ENCODE measurements at places on chromosomes 1 and 21.

- DNase-seq = no peak
Observed at GRCh38 chr1:100347009-100347966, 5.0 kb upstream of the CDC14A start.

DNA sequence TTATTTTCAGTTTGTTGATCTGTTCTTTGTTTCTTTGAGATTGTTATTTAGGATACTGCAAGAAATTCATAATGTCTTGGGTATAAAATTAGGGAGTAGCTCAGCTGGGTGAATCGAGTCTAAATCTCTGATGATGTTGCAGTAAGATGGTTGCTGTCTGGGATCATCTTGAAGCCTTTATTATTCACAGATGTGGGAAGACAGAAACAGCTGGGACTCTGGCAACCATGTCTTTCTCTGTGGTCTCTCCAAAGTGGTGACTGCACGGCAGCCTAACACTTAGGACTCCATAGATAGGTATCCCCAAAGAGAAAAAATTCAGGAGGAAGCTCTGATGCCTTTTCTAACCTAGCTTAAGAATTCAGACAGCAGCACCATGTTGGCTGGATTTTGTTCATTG is 52.7 kb downstream of the RAP1A start:
- no peak for DNase-seq

GRCh38 chr1:58591806-58592205 is 14.8 kb upstream of the TACSTD2 start:
- DNase-seq = no peak

- DNase-seq = no peak
Observed at GRCh38 chr21:36509973-36510664, 30.2 kb upstream of the CLDN14 start.

DNA sequence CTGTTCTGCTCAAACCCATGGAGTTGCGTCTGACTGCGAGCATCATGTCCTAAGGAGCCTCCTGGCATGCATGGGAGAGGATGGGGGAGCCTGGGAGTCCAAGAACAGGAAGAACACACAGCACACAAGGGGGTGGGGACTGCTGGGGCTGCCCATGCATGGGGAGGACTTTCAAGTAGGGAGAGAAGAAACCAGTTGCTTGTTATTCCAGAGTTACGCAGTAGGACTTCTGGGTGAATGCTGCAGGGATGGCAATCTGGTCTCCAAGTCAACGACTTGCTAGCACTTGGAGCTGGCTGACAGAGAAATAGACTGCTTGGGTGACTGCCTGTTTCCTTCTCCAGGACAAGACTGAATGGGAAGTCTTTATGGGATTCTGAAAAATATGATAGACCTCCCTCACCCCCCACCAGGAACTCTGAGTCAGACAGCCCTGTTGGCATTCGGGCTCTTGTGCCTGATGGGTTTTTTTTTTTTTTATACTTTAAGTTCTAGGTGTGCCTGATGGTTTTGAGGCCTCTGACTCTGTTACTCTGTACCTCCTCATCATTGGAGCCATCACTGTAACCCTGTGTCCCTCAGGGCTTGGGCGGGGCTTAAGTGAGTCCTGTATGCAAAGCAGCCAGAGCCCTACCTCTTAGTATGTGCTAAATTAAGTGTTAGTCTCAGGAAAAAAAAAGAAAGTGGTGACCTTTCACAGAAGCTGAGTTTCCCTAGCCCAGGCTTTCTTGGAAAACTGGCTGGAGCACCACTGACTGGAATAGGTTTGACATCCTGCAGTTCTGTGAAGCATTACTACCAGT is 30.3 kb downstream of the MAP3K21 start:
- no peak for DNase-seq

DNA sequence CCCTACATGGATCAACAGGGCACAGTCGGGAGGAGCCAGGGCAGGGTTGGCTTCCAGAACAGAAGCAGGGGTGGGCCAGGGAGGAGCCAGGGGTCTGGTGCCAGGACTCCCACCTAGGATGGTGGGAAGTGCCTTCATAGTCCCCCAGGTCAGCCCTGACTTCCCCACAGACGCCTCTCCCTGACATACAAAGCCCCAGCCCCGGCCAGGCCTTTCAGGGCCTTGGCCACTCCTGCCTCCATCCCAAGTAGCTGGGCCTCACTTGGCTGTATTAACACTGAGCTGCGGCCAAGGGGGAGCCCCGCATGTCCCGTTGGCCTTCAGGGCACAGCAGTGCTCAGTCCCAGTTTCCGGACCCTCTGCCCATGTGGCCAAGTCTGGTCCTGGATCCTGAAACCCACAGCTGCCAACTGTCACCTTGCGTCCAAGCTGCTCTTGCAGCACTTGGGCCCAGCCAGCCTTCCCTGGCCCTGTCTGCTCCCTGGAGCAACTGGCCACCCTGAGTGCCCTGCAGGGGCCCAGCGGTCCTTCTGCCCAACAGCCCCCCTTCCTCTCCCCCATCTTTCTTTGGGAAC is 627.8 kb downstream of the MATN1 start:
- no peak for DNase-seq

GRCh38 chr1:244968471-244968871 is 104.1 kb upstream of the HNRNPU start:
- DNase-seq = no peak

DNA sequence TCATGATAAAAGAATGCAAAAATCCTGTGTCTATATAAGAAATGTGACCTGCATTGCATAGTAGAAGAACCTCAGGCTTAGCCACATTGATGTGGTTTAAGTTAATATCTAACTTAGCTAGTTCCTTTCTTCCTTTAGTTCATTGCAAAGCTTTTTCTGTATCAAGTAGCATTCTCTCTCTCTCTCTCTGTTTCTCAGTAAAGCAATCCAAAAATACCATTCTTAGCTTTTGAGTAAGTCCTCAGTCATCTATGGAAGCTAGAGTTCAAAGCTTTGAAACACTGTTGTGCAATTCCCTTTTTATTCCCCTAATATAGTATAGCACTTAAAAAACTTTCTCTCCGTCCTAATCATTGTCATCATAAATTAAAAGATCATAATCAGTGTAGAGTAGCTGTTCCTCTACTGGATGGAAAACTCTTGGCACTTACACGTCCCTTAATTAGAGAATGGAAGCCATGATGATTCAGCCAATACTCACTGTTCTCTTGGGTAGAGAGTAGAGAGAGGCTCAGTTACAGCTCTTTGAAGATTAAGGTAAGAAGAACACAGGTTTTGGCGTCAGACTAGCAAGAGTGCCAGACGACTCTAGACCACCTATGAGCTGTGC is 350.3 kb upstream of the LYPLAL1 start:
- no peak for DNase-seq

- no peak for DNase-seq
Observed at GRCh38 chr21:35002879-35003722, 46.0 kb downstream of the RUNX1 start.

DNA sequence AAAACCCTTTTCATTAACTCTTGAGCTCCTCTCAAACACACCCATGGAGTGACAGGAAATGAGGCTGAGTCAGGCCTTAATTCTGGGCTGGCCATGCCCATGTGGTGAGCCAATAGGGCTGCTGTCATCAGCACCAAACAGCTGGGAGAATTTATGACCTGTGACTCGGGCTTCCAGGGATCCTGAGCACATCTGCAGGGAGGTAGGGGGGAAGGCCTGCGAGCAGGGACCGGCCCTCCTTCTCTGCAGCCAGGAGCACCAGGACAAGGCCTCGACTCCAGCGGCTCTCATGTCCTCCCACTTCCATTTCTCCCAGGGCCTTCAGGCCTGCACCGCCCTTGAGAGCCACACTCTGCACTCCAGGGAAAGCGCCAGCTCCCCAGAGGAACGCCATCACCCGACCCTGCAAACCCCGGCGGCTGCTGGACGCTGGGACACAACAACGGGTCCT is 14.6 kb downstream of the RIPK4 start:
- no peak for DNase-seq

GRCh38 chr1:209751627-209752231 is 4.1 kb upstream of the TRAF3IP3 start:
- DNase-seq = no peak

DNA sequence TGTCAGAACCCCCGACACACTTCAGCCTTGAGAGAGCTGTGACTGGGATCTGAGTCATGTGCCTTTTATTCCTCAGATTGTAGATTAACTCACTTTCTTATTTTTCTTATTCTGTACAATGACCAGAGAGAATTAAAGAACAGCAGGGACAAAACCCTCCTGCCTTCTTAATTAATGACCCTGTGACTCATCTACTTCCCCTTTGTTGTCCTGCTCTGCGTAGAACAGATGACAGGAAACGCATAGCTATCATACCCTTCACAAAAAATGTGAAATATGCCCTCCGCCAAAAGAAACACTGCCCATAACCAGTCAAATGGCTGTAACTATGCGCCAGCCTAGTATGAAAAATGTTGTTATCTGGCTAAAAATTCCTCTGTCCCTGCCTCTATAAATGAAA is 9.1 kb upstream of the PADI2 start:
- no peak for DNase-seq

GRCh38 chr1:25563330-25564215 is 20.2 kb downstream of the LDLRAP1 start:
- no peak for DNase-seq

- no peak for DNase-seq
Observed at GRCh38 chr1:202283379-202283844, 58.3 kb downstream of the UBE2T start.

DNA sequence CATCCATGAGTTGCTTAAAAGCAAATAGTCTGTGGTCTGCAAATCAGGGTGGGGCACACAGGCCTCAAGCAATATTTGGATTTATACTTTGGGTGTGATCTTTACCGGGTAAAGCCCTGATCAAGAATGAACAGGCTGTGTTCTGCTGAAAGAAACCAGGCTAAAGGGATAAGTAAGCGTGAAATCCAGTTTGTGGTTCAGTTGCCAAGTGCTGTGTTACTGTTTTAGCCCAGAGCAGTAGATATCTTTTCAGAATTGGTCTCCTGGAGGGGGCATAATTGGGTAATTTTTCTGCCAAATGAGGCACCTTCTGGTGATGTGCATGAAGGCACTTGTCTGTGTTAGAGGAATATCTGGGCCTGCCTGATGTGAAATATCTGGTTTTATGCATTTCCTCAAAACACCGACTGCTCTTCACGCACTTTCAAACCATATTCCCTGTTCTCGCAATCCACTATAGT is 21.4 kb downstream of the AIM2 start:
- no peak for DNase-seq

GRCh38 chr1:23824711-23825075 is 536 bp downstream of the HMGCL start:
- no peak for DNase-seq

DNA sequence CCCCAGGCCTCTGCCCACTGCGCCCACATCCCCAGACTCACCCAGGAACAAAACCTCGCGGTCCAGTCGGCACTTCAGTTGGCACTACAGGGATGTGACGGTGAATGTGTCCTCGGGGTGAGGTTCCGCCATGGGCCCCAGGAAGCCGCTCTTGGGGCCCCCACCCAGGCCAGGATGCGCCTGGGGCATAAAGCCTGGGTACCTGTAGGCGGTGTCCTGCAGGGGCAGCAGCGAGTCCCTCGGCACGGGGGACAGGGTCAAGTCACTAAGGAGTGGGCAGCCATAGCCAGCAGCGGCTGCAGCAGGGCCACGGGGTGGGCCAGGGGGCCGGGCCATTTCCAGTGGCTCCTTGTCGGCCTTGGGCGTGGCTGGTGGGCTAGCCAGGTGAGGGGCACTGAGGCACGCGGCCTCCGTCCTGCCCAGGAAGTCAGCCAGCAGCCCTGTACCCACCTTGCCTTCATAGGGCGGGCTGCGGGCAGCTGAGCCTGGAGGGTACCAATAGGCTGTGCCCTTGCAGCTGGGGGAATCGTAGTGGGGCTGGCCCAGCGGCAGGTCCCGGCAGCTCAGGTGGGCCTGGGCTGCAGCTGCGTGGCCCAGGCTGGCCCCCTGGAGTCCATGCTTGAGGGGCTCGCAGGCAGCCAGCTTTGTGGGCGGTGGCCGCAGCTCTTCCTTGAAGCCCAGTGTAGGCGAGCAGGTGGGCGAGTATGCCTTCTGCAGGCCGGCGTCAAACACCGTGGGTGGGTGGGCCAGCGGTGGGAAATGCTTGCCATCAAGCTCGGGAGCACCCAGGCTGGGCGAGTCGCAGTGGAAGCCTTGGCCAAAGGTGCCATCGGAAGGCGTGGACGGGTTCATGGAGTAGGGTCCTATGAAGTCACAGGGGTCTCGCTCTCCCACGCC is 56.5 kb downstream of the AHDC1 start:
- no peak for DNase-seq

DNA sequence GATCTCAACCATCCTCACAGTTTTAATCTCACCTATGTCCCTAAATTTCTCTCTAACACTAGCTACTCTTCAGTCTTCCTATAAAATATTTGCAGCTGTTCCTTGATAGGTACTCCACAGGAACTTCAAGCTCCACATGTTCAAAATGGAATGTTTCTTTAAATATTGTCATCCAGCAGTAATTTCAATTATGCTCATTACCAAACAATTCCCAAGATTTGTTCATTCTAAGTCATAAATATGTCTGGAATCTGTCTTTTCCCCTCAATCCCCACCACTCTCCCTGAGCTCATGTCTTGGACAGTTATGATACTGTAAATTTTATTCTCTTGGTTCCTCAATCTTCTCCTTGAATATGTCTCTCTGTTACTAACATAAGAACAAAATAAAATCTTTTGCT is 214.4 kb downstream of the NRIP1 start:
- no peak for DNase-seq

DNA sequence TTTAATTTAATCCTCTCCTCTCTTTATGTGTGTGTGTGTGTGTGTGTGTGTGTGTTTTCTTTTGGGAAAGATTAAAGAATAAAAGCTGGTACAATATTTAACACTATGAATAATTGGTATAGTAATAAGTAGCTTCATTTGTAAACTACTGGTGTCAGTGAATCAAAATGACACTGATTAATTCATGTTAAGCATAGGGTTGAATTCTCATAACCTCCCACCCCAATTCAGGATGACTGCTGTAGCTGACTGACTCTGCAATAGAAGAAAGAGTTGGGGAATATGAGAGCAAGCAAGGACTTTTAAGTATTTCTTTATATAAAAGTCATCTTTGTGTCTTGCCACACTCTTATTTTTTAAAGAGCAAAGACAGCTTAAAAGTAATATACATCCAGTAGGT is 13.1 kb downstream of the SLC30A7 start:
- DNase-seq = no peak

DNA sequence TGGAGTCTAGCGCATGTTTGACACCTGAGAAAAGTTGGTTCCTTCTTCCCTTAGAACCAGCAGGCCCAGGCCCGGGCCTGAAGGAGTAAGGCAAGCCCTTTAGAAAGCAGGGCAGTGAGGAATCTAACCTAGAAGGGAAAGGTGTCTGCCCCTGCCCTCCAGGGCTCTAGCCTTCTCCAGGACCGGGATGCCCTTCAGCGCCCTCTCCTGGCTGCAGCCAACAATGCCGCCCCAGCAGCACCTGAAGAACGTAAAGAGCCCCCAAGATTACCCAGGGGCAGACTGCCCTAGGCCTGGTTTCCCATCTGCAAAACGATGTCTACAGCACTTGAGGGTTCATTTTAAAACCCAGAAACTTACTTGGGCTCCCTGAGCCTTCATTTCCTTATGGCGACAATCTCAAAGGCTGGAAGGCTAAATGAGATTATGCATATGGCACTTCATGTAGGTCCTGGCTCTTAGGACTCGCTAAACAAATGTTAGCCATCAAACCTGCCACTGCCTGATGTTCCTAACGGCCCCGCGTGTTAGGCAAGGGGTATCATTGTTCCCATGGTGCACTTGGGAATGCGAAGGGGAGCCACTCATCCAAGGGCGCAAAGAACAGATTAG is 106.7 kb upstream of the KLHDC7A start:
- no peak for DNase-seq

GRCh38 chr1:176691251-176692228 is 228.6 kb downstream of the PAPPA2 start:
- no peak for DNase-seq

Data from activated effector memory CD4-positive, alpha-beta T cell treated with Interleukin-2 at 50 U/mL for 16 hours (primary cell).